NCI-H460 (cell line): ENCODE measurements at places on chromosomes 16 and 17. TPM values are rescaled to one million over a fixed set of nuclear protein-coding genes. Genes with fewer than 3 reads are reported as not detected.
A peak's percentile ranks its signal among the peaks of the same experiment; 100 is the strongest.

DNA sequence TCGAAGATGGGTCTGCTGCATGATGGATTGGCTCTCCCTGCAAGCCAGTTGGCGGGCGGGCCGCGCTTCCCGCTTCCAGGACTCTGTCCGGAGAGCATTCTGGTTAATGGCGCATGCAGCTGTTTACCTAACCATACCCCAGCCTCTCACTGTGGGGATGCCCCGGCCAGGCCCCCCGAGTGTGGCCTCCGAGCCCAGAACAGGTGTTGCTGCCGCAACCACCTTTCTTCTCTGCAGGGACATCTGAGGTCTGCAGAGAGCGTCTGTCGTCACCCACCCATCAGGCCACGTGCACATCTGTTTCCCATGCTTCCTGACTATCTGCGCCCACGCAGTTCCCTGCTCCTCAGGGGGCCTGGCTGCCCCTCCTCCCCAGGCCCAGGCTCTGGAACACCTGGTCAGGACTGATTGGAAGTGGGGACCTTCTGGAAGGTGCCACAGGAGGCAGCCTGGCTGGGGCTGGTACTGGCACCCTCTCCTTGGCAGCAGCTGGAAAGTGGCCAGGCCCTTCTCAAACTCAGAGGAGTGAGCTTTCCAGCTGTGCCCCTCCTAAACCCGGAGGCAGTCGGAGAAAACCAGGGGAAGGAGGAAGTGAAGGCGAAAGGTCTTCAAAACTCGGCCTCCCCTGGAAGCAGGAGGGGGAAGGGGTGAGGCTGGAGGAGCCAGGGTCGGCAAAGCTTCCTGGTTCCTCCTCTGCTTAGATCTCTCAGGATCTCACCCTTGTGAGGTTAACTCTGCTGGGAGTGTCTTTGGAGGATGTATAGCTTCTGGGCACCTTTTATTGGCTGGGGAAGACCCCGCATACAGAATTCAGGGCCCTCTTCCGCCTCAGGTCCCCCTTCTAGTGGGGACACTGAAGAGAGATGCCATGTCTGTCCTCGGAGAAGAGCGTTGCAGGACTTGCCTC lies 64.5 kb upstream of the CIBAR2 start:
- DNase-seq, result no peak

- DNase-seq, result no peak
These were observed 51.3 kb upstream of the IRX6 start for GRCh38 chr16:55272744-55273143.

- peak; percentile 38 for DNase-seq
These were observed 22.0 kb upstream of the PHLPP2 start for GRCh38 chr16:71746442-71747046.

GRCh38 chr17:9234389-9234945 lies 213.2 kb downstream of the NTN1 start:
- no peak for DNase-seq

GRCh38 chr17:17466511-17466910 lies 10.3 kb upstream of the MED9 start:
- no peak for DNase-seq

DNA sequence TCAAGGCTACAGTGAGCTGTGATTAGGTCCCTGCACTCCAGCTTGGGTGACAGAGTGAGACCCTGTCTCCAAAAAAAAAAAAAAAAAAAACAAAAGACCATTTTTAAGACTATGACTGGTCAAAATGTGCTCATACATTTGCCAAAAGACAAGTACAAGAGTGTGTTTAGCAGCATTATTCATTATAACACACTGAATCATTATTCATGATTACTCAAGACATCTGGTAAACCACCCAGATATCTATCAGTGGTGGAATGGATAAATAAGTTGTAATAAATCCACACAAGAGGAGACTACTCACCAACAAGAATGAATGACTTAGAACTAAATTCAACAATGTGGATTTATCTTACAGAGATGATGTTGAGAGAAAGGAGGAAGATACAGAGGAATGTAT lies 716.3 kb downstream of the MAF start:
- no peak for DNase-seq

The GNAO1 gene
- 0.10 and 0.17 TPM in 2 replicates for total RNA-seq

The GDPD1 gene
- 18.2 and 21.3 TPM in 2 replicates for total RNA-seq

The ZDHHC7 gene
- 50.4 and 57.4 TPM in 2 replicates for total RNA-seq

The FBXW10 gene
- 0.20 and 0.35 TPM in 2 replicates for total RNA-seq

The CLEC16A gene
- total RNA-seq, result 9.9 and 10.8 TPM in 2 replicates
